Thoracic aorta (tissue), 2 donors: ENCODE measurements at places on chromosomes 13 and 19.

- no peak for DNase-seq
Observed at GRCh38 chr13:46530084-46530935, 22.7 kb upstream of the LRCH1 start.

- no peak for DNase-seq
Observed at GRCh38 chr19:56085571-56086275, 35.4 kb downstream of the ZNF787 start.

GRCh38 chr13:87961546-87961945 is 290.4 kb downstream of the SLITRK5 start:
- no peak for DNase-seq

DNA sequence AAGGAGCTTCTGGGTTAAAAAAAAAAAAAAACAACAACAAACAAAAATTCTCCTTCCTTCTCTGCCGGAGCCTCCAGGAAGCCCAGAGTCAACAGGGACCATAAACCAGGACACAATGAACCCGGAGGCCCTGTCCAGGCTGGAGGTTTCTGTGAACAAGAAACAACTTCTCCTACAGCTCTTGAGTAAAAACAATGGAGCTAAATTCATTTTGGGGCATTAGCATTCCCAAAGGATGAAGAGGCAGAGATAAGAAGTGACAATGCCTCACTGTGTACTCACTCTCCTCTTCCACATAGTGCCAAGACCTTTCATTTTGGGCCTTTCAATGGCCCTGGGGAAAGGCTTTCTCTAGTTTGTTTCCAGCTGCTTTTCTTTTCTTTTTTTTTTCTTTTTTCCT is 9.0 kb downstream of the RHPN2 start:
- no peak for DNase-seq
